ENCODE measurements at places on chromosomes 4 and X. TPM values are rescaled to one million over a fixed set of nuclear protein-coding genes. Genes with fewer than 3 reads are reported as not detected.

GSX2 gene
- total RNA-seq: not detected

CSAG3 gene
- not detected for total RNA-seq

HPGD gene
- 63.8 TPM for total RNA-seq

UCP1 gene
- 0.11 TPM for total RNA-seq

FAM47A gene
- not detected for total RNA-seq

SHROOM2 gene
- total RNA-seq: 0.61 TPM

HTN1 gene
- not detected for total RNA-seq

ABCE1 gene
- 68.7 TPM for total RNA-seq

ITGB1BP2 gene
- 0.93 TPM for total RNA-seq

PRMT9 gene
- 2.9 TPM for total RNA-seq

CYLC1 gene
- total RNA-seq: not detected

WAS gene
- total RNA-seq: 0.52 TPM

SFRP2 gene
- not detected for total RNA-seq

DDIT4L gene
- 0.32 TPM for total RNA-seq

DRP2 gene
- 0.27 TPM for total RNA-seq

FABP2 gene
- total RNA-seq: not detected

PRKX gene
- 27.7 TPM for total RNA-seq

IL2 gene
- not detected for total RNA-seq

TET2 gene
- total RNA-seq: 2.2 TPM

TENM3 gene
- total RNA-seq: 1.7 TPM

NWD2 gene
- not detected for total RNA-seq

CT47B1 gene
- not detected for total RNA-seq

NPY1R gene
- not detected for total RNA-seq

GABRE gene
- total RNA-seq: 27.2 TPM

RTL9 gene
- total RNA-seq: 0.09 TPM

CXXC4 gene
- not detected for total RNA-seq

FAT4 gene
- total RNA-seq: 2.7 TPM

PAK3 gene
- not detected for total RNA-seq

GPC4 gene
- total RNA-seq: not detected

CXCL8 gene
- total RNA-seq: 20.1 TPM

CSAG1 gene
- total RNA-seq: 0.46 TPM

HELT gene
- total RNA-seq: not detected

PRR32 gene
- total RNA-seq: not detected

Data from A549 treated with ZK216348 at 1 μM for 4 hours (cell line).